Stimulated activated CD8-positive, alpha-beta memory T cell treated with anti-CD3 and anti-CD28 coated beads, Interleukin-15, amount 100 ng/mL, for 1 hour (primary cell): ENCODE measurements at places on chromosomes 1 and 21.

DNA sequence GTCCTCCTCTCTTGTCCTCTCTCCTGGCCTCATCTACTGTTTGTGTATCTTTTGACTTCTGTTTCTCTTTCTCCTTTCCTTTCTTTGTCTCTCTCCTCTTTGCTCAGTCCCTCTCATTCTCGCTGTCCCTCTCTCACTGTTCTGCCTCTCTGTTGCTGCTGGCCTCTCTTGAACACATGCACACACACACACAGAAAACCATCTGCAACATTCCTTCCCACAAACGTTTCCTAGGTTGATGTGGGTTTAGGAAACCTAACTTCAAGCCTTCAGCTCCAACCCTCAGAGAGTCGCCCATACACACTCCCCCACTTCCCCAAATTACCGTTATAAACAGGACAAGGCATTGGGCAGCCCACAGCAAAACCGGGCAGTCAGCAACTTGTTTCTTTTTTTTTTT lies 10.9 kb upstream of the SSBP3 start:
- no peak for DNase-seq

DNA sequence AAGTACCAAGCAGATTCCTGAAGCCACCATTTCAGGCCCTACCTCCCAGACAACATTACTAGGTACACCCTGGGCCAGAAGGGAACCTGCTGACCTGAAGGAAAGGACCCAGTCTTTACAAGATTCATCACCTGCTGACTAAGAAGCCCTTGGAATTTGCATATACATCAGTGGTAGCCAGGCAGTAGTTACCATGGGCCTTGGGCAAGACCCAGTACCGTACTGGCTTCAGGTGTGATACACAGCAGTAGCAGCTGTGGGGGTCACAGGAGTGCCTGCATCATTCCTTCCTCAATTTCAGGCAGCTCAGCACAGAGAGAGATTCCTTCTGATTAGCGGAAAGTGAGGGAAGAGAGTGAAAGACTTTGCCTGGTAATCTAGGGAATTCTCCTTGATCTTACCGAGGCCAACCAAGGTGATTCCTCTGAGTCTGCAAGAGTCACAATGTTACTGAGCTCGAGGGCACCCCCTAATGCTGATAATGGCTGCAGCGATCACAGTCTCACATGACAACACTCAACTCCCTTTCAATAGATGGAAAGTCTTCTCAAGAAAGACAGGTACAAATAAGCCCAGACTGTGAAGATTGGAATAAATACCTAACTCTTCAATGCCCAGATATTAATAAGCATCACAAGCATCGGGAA lies 22.0 kb upstream of the UHMK1 start:
- DNase-seq: no peak

DNA sequence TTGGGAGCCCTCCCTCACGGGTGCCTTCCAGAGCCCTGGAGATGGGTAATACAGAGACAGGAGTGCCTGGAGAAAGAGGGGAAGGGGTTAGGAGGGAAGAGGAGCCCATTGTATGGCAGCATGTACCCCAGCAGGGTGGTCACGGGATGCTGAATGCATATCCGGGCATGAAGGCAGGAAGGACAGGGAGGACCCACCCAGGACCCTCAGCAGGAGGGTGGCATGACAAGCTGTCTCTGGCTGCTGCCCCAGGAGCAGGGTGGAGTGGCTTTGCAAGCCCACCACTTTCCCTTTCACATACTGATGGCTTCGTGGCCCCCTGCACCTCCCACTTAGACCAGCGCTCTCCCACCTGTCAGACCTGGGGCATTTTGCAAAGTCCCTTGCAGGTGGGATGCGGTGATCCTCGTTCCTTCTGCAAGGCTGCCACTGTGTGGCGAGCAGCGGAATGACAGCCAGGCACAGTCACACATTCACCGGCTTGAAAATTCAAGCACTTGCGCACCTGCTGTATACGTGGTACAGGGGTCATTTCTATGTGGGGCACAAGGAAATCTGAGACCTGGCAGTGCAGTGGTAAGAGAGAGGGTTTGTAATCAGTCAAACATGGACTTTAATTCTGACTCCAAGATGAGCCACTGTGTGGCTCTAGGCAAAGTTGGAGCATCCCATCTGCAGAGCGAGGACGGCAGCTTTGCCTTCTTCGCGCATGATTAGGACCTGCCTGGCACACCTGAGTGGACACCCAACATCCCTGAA lies 53.2 kb upstream of the TMEM51 start:
- peak; percentile 18 for DNase-seq

- no peak for DNase-seq
Observed at GRCh38 chr1:30384286-30385245, 338.8 kb downstream of the MATN1 start.

DNA sequence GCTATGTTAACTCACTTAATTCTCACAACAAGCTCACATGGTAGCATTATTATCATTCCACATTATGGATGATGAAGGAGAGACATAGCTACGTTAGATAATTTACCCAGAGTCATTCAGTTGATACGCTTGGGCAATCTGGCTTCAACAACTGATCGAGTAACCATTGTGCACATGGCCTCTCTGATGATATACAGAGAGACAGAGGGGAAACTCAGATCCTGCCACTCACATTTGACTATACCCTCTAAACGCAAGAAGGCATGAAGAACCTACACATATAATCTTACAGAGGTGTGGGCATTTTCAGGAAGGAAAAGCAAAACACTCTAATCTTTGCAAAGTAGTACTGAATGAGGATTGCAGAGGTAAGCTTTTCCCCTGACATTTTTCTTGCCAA lies 360.1 kb downstream of the BARHL2 start:
- DNase-seq: no peak

- DNase-seq: no peak
Observed at GRCh38 chr1:227768125-227768439, 32.8 kb downstream of the SNAP47 start.

- DNase-seq: no peak
Observed at GRCh38 chr1:161267321-161267720, 8.8 kb downstream of the PCP4L1 start.

DNA sequence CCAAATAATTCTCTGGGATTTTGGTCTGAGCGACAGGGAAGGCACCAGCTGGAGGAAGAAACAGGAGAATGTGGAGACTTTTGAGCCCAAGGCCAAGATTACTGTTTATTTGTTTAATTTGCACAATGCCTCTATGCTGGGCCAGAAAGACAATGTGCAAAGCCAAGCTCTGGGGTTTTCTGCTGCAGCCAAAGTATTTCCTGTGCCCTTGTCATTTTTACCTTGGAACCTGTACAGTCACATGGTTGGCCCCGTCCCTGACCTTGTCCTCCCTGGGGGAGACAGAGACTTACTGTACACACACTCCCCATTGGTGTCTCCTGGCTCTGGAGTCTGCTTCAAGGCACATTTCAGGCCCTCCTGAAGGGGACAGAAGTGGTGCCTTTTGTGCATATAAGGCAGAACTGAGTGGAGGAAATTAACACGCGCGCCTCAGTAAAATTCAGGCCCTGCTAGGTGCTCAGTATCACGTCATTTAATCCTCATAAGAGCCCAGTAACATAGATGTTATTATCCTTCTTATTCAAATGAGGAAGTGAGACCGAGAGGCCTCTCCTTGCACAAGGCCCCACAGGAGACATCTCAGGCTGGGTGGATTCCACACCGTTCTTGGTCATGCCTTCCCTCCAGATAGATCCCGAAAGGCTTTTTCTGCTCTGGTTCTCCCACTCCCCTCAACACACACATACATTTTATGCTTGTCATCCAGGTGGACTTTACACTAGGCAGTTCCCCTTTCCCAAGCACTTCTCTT lies 21.1 kb downstream of the C1orf115 start:
- DNase-seq: no peak

- no peak for DNase-seq
Observed at GRCh38 chr1:203475012-203475981, at the start of gene PRELP. TSS of gene PRELP (plus strand) at chr1:203475806. CDS start at chr1:203483185, 7,379 bp downstream.

DNA sequence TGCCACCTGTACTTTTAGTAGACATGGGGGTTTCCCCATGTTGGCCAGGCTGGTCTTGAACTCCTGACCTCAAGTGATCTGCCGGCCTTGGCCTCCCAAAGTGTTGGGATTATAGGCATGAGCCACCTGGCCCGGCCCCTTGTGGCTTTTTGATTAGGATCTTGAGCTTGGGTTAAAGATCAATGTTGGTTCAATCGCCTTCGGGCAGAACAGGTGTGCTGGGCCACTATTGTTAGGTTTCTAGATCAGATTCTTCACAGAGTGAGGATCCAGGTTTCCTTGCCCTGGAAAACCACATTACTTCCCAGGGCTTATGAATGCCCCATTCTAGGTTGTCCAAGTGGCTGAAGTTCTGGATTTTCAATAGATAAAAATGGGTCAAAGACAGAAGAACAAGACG lies 6.1 kb downstream of the ETV3 start:
- DNase-seq: no peak

DNA sequence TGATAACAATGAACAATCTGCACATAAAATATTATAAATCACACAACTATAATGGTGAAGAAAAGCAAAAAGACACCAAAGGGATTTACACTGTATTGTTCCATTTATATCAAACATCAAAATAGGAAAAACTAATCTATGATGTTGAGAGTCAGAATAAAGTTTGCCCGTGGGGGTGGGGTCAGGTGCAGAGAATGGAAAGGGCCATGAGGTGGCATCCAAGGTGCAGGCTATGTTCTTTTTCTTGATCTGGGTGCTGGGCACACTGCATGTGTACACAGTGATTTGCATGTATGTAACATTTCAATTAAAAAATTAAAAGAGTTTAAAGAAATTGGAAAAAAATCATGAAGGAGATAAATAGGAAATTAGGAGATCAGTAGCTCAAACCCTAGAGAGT lies 127.3 kb downstream of the DSCAM start:
- no peak for DNase-seq

DNA sequence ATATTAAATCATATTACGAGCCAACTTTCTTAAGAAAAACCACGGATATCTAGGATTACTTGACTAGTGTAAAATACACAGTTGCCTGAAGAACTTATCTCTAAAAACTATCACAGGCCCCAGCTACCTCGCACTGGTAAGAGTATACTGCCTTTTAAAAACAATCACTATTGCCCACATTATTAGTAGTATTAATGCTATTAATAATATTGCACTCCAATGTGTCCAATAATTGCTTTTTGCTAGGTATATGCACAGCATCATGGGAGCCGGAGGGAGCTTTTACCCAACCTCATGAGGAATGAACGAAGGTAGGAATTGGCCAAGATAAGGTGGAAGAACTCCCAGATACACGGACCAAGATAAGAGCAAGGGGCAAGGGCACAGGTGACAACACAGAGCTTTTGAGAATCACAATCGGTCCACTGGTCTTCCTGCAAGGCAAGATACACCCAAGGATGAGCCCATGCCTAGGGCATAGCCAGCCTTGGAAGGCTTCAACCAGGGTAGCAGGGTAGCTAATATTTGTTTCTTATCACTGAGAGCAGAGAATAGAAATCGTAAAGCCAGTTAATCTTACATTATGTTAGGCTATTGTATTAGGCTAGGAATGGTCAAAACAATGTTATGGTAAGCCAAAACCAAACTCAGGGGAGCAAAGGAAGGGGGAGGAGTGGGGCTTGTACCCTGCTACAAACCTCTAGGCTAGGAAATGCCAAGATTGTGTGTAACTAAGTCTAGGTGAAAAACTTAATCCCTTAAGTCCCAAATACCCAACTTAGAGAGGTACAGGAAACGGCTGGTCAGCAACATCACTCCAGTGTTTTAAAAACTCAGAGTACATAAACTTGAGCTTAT lies 9.4 kb downstream of the GLUL start:
- DNase-seq: no peak

DNA sequence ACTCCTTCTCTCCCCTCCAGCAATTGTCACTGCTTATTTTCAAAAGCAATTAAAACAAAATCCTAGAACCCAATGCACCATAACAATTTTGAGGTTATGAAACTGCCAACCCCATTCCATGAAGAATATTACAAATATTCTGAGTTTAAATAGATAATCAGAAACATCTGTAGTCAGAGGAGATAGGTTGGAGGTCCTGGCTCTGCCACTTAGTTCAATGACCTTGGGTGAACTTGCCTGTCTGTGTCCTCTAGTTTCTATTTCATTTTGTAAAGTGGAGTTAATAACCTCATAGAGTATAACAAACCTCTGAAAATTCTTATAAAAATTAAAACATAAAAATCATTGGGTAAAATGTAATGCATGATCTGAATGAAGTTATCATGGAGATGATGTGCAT lies 164.6 kb downstream of the KCTD3 start:
- DNase-seq: no peak

GRCh38 chr21:31895077-31895835 lies 22.4 kb downstream of the HUNK start:
- DNase-seq: no peak

DNA sequence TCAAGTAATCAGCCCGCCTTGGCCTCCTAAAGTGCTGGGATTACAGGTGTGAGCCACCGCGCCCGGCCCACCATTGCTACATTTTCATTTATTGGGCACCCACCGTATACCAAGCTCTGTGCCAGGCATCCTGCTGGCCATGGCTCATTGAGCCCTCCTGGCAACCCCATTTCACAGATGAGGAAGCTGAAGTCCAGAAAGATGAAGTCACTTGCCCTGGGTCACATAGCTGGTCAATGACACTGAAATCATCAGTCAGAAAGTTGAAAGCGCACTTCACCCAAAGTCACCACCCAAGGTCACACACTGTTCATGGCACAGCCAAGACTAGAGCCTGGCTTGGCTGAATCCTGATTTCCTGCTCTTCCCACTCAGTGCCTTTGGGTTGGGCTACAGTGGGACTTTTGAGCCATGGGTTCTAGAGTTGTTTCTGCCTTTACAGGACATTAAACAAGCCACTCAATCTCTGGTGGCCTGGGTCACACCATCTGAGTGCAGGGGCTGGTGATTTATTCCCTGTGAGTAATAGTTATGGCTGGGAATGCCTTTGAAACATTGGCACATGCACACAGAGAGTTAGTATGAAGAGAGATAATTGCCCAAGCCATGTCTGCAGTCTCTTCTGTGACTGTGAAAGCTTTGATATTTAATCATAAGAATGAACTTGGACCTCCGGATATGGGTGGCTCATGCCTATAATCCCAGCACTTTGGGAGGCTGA lies 16.0 kb upstream of the ARHGEF10L start:
- no peak for DNase-seq

GRCh38 chr1:23537296-23537973 lies 6.4 kb upstream of the E2F2 start:
- DNase-seq: no peak

DNA sequence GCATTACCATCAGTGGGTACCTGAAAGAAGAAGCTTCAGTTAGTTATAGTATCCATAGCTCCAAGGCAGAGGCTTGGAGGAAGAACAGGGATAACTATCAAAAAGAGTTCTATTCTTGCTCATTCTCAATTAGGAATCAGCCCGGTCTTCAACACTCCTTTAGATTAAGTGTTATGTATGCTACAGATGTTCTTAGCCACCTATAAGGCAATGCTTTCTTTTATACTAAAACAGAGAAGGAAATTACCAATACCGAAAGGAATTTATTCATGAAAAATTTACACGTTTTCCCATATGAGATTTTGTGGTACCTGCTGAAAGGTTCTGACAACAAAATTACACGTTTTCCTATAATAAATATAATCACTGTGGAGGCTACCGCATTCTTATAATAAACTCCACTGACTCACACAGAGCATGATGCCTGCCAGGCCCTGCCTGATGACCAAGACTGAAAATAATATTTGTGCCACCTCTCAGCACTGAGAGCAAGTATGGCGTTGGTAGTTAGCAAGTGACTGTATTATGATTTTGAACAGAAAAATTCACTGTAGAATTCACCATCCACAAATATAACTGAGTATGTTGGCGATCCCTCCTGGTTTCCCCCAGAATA lies 58.3 kb downstream of the APP start:
- DNase-seq: no peak

- no peak for DNase-seq
Observed at GRCh38 chr21:43917515-43918384, 52.7 kb downstream of the AGPAT3 start.
